ENCODE measurements at places on chromosomes 11 and 22.

GRCh38 chr22:50060441-50061140 is 2.5 kb upstream of the TTLL8 start:
- DNase-seq: no peak

DNA sequence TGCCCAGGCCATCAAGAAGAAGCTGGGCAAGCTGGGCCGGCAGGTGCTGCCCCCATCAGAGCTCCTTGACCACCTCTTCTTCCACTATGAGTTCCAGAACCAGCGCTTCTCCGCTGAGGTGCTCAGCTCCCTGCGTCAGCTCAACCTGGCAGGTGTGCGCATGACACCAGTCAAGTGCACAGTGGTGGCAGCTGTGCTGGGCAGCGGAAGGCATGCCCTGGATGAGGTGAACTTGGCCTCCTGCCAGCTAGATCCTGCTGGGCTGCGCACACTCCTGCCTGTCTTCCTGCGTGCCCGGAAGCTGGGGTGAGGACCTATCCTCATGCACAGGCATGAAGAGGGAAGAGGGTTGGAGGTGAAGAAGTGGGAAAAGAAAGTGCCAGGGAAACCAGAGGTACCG is 5.3 kb upstream of the NHERF4 start:
- DNase-seq: no peak

DNA sequence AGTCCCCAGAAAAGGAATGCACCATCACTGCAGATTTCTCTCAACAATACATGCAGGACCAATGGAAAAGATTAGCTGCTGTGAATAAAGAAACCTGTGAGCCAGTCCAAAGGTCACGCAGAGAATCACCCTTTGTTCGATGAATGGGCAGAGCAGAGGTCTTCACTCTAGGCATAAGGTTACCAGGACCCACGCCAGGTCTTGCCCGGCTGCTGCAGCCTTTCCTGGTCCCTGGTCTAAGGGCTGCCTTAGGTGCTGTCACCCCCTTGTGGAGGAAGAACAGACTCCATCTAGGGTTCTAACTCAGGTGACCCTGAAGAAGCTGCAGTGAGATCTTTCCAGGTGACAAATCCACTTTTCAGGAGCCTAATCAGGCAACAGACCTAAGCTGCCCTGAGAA is 29.0 kb upstream of the NAP1L4 start:
- peak; percentile 26 for DNase-seq

DNA sequence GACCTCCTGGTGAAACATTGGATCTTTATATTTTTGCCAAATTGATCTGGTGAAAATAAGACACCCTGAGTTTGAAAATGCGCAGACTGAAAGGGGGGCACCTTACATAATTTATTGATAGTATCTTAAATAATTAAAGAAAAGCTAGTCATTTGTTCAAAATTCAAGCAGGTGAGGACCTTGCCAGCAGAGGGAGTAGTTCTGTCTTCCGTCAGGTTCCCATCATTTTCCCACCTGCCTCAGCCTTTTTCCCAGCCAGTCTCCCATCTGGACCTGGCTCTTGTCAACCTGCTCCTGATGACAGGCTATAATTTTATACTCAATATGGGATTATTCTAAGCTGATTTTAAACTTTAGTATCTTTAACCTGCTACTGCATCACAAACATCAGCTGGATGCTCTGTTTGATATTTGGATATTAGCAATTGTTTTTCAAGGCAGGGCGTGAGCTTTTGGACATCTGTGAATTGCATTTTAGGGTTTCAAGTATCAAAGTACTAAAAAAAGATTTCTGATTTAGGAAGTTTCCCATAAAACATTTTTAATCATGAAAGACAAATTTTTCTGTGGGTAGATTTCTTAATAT is 132.0 kb downstream of the ELP4 start:
- peak; percentile 10 for DNase-seq

GRCh38 chr22:45781459-45781858 is 109.8 kb downstream of the ATXN10 start:
- DNase-seq: no peak

- DNase-seq: no peak
These were observed 745 bp downstream of the NCAM1 start for GRCh38 chr11:112961751-112962578.

DNA sequence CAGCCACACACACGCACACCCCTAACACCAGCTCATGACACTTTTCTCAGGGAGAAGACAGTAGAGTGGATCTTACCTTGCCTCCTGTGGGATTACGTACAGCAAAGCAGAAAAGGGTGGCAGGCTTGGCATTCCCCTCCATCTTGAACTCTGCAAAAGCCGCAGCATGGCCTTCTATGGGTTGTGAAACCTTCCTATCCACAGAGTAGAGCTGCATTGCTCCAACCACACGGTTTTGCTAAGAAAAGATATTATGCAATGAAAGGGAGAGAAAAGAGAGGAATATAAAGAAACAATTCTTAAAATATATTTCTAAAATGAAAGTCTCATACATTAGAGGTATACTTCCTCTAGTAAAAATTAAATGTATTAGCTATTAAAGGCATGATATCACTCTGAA is 48.8 kb downstream of the CLTCL1 start:
- DNase-seq: no peak

DNA sequence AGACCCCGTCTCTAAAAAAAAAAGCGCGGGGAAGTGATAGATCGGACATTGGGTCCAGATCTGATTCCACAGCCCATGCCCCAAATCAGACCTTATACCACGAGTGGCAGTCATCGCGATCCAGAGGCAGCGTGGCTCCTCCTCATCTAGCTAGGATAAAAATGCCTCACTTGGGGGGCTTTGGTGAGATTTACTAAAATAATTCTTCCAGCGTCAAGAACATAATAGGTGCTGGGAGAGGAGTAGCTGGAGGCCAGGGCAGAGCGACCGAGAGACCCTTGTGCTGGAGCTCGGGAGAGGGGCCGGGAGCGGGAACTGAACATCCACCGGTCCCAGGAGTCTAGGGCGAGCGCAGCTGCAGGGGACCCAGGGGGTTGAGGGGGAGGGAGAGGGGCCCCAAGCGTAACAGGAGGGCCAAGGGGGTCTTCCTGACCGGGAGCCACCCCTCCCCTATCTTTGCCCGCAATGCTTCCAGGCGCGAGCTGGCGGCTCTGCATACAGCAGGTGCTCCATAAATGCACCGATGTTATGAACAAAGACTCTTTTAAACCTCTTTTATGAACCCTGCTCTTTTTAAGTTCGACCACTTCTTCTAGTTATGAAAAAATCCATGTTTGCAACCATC is 823 bp upstream of the CPT1A start:
- DNase-seq: no peak

Data from erythroblast (primary cell).